ENCODE measurements at places on chromosomes 2 and 18.

GRCh38 chr2:54053830-54054229, 61.6 kb upstream of the ACYP2 start:
- DNase-seq = no peak

- no peak for DNase-seq
Measured at GRCh38 chr2:28185153-28185552, 207.5 kb upstream of the FOSL2 start.

- DNase-seq = no peak
Measured at GRCh38 chr2:241052677-241053360, 49.3 kb downstream of the MTERF4 start.

DNA sequence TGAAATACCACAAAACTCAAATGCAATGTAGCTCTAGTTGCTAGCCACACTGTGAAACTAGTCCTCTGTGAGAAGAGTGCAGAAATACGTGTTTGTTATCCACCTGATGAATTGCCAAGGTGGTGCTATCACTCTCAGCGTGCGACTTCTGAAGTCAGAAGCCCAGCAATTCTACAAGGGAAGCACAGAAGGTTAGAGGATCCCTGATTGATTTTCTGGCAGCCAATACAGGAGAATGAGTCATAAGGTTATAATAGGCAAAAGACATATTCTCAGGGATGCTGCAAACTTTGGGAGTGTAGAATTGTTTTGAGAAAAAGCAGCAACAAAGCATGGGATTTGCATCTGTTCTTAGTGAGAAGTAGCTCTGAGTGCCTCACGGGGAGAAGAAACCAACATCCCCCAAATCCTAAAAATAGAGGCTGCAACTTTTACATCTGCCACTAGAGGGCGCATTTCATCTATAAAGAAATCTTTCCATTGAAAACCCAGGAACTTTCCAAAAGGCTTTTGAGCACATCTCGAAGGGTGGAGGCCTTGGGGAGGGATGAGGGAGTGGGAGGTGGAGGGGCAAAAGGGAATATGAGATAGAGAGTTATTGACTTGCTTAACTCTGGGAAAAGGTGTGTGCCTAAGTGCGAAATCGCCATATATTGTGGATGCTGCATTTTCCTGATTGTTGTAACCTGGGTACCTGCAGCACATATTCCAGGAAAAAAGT, 78.0 kb downstream of the TMEM182 start:
- DNase-seq = no peak

GRCh38 chr2:70089220-70089982, 2.1 kb downstream of the PCBP1 start:
- DNase-seq = no peak

DNA sequence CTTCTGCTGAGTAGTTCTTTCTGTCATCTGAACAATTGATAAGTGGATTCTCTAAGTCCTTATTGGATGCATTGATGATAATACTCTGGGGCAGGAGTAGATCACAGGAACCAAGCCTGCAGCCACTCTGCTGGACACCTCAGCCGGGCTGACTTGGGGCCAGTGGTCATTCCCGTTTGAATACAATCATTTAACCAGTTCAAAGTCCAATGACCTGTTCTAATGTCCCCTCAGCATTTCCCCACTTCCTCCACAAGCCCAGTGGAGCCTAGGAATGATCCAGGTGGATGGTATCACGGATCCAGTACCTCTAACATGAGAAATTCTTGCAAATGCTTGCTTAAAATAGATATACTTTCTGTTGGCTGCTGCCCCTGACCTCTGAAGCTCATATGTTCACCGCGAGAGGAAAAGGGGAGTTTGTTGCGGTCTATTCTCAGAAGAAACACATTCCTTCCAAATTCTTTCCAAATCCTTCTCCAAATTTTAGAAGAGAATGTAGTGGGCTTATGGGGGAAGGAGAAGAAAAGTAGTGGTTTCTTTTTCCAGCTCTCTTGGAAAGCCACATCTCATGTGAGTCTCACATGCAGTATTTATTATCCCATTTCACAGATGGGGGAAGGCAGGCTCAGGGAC, 170.9 kb downstream of the INHBB start:
- no peak for DNase-seq

- peak; percentile 43 for DNase-seq
Measured at GRCh38 chr2:230582851-230583283, 129.8 kb upstream of the CAB39 start.

DNA sequence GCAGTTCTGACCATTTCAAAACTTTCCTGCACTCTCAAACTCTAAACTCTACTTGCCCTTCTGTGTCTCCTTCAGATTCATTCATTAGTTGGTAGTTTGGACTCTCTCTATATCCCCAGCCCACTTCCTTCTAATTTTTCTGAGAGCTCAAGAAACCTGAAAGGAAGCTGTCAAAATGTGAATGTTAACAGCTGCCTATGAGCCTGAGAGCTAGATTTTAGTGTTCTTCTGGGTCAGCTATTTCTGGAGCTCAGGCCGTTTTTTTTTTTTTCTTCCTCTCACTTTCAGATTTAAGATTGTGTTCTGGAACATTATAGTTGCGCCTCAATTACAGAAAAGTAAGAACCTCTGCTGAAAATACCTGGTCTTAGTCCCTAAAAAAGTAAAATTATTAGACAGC, 73.1 kb downstream of the RTN4 start:
- no peak for DNase-seq

DNA sequence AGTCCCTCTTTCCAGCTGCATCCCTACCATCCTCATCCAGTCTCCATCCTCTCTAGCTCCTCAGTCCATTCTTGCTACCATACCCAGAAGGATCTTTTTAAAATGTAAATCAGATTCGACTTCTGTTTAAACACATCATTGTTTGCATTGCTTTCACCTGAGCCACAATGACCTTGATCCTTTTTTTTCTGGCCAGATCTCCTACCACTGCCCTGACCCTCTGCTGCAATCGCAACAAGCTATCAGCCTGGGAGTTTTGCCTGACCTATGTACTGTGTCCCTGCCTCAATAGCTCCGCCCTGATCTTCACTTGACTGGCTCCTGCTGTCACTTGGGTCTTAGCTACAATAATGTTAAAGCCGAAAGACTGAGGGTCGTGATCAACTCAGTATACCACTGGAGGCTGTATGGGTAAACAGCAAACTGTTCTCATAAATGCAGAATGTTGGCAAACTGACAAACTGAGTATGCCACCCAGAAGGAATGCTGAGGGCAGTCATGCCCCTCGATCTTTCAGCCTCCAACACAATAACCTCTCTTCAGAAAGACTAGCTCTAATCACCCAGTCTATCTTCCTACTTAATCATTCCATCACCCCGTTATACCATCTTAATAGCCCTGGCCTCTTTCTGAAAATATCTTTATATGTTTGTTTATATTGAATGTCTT, 2.6 kb upstream of the RBM43 start:
- no peak for DNase-seq

DNA sequence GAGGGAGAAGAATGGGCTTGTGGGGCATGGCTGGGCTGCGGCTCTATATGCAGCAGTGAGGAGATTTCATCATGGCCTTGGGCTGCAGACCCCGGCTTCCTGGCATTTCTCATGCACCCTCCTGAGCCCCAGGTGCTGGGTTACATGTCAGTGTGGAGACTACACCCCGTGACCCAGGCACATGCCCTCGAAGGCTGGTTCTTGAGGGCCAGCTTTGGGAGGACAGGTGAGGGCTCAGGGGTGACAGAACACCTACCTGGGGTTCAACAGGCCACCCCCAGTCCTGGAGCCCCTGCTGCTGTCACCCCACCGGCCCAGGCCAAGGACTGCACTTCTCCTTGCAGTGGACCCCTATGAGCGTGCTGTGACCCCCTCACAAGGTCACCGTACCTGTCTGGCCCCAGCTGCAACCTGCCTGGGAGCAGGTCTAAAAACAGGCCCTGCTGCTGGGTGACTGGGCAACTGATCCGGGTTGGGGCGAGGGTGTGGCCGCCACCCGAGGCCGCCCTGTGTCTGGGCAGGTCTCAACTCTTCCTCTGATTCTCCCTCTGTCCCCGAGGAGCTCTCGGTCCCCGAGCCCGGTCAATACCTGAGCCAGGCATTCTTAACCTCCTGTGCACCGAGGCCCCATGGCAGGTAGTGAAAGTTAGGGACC, 94.8 kb upstream of the OTOS start:
- no peak for DNase-seq

- no peak for DNase-seq
Measured at GRCh38 chr2:33230195-33230594, 246.3 kb upstream of the RASGRP3 start.

- DNase-seq = no peak
Measured at GRCh38 chr2:149200109-149200520, 130.3 kb upstream of the LYPD6 start.

DNA sequence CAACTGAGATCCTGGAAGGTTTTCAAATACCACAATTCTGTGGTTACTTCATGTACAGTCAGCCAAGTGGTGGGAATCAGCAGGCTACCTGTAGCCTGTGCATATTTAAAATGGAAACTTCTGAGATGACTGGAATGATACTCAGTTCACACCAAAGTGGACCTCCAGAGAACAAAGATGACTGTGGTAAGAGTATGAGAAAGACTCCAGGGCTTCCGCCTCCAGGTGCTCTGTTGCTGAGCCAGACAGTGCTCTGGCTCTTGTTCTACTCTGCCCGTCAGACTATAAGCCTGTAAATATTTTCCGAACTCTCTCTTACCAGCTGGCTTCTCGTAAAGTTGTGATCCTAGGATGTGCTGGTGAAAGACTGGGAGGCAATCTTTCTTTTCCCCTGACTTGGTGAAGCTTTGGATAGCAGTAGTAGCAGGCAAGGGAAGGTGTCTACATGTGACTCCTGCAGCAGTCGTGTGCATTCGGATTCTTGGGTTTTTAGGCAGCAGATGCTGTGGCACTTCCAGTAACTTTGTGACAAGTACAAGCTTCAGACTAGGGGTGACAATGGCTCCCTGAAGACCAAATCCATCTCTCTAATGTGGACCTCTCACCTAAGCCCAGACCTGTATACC, 23.1 kb downstream of the ST3GAL5 start:
- DNase-seq = no peak

GRCh38 chr2:234286118-234286598, 210.7 kb downstream of the ARL4C start:
- DNase-seq = no peak

GRCh38 chr18:79736230-79736629, 56.6 kb downstream of the CTDP1 start:
- DNase-seq = no peak

- no peak for DNase-seq
Measured at GRCh38 chr18:25621144-25621543, 269.2 kb upstream of the ZNF521 start.

Data from GM18507 (cell line).